ENCODE measurements at places on chromosomes 7 and 10.

- H3K4me3 ChIP-seq, result no peak overlapping the region
- H3K36me3 ChIP-seq, result no peaks in the 10 kb centered on the region
- H3K4me1 ChIP-seq, result peaks cover 17% of the 10 kb centered on the region
- no peaks in the 10 kb centered on the region for H3K27me3 ChIP-seq
These were observed 93.2 kb downstream of the SORCS1 start for GRCh38 chr10:107071301-107071700.

GRCh38 chr10:8278099-8278498, 223.6 kb downstream of the GATA3 start:
- no peaks in the 10 kb centered on the region for H3K36me3 ChIP-seq
- no peaks in the 10 kb centered on the region for H3K27me3 ChIP-seq
- peaks cover 4% of the 10 kb centered on the region for H3K4me1 ChIP-seq

GRCh38 chr10:123909426-123909825, 17.8 kb upstream of the CPXM2 start:
- no peak overlapping the region for H3K27ac ChIP-seq
- H3K4me3 ChIP-seq, result no peak overlapping the region
- H3K27me3 ChIP-seq, result no peaks in the 10 kb centered on the region
- DNase-seq, result no peak
- no peaks in the 10 kb centered on the region for H3K36me3 ChIP-seq
- H3K4me1 ChIP-seq, result no peaks in the 10 kb centered on the region

DNA sequence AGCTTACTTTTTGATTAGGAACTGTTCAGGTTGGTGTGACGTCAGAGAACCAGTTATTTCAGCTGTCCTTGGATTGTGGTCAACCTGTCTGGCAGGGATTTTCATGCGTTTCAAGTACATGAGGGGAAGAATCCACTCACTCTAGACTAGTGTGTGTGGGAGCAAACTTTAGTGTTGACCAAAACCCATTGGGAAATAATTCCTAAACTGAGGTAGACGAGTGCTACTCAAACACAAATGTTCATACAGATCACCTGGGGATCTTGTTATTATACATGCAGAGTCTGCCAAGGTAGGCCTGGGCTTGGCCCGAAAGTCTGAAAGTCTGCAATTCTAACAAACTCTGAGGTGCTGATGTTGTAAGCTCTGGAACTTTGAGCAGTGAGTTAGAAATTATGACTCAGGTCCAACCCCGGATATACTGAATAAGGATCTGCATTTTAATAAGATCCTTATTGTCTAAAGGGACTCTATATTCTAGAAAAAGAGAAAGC, 111.1 kb upstream of the CREB5 start:
- no peak overlapping the region for H3K27ac ChIP-seq
- peaks cover 5% of the 10 kb centered on the region for H3K27me3 ChIP-seq
- no peak for DNase-seq
- no peaks in the 10 kb centered on the region for H3K4me1 ChIP-seq
- H3K36me3 ChIP-seq, result no peaks in the 10 kb centered on the region
